ENCODE measurements at places on chromosomes 7 and 10. TPM values are rescaled to one million over a fixed set of nuclear protein-coding genes. Genes with fewer than 3 reads are reported as not detected.

DNA sequence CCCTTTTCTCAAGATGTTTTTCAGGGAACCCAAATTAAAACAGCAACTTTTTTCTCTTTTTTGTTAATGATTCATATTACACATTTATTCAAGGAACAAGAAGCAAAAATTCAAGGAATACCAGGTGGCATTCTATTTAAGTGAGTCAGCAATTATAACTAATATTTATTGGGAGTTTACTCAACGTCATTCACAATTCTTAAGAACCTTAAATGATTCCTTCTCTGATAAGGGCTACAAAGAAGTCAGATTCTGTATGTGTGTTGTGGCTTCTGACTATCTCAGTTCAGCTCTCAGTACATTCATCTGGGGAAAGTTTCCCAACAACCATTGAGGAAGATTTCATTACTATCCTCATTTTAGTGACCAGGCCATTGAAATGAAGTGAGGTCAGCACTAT, 470.7 kb upstream of the AKR1E2 start:
- no peak for DNase-seq

- DNase-seq: peak; percentile 79
Measured at GRCh38 chr7:155858521-155859061, 46.3 kb upstream of the SHH start.

DNA sequence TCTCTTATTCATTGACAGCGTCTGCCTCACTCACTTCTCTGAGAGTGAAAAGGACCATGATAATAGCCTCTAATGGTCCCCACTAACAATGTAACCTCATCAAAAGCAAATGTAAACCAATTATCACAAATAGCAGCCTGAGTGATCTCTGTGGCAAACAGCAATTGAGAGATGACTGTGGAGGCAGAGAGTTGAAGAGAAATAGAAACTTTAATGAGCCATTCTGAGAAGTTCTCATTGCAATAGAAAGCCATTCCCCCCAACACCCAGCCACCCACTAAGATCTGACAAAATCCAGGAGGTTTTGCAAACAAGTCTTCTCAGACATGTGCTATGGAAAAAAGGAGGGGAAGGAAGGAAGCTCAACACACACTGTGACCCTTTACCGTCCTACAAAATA, 44.2 kb upstream of the RNF148 start:
- no peak for DNase-seq

DNA sequence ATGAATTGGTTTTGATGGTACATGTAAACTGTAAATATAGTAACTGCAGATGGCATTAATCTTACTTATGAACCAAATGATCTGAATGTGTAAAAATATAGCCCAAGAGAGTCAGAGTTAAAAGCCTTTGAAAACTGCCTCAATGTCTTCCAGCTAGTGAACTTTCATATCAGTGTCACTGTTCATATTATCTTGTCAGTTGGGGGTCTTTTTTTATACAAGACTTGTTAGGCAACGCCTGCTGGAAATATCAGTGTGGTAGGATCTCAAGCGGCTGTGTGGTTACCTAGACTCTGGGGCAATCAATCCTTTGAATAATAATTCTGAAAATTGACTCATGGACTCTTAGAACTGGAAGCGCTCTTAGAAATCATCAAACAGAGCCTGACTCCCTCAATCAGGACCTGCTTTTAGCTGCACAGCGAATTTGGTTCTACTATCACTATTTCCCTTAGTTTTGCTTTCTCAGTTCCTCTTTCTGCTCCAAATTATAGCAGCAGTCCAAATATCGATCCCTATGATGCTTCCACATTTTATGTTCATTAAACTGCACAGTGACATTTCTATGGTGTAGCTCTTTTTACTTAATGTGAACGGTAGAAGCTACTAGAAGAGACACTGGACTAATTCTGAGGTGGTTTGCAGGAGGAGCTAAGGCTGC, 100.1 kb upstream of the COL1A2 start:
- DNase-seq: no peak

DNA sequence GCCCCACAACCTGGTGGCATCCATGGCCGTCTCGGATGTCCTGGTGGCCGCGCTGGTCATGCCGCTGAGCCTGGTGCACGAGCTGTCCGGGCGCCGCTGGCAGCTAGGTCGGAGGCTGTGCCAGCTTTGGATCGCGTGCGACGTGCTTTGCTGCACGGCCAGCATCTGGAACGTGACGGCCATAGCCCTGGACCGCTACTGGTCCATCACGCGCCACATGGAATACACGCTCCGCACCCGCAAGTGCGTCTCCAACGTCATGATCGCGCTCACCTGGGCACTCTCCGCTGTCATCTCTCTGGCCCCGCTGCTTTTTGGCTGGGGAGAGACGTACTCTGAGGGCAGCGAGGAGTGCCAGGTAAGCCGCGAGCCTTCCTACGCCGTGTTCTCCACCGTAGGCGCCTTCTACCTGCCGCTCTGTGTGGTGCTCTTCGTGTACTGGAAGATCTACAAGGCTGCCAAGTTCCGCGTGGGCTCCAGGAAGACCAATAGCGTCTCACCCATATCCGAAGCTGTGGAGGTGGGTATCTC, 1.1 kb downstream of the HTR5A start:
- DNase-seq: no peak

GRCh38 chr7:106166651-106167342, 54.7 kb upstream of the SYPL1 start:
- peak; percentile 78 for DNase-seq

DNA sequence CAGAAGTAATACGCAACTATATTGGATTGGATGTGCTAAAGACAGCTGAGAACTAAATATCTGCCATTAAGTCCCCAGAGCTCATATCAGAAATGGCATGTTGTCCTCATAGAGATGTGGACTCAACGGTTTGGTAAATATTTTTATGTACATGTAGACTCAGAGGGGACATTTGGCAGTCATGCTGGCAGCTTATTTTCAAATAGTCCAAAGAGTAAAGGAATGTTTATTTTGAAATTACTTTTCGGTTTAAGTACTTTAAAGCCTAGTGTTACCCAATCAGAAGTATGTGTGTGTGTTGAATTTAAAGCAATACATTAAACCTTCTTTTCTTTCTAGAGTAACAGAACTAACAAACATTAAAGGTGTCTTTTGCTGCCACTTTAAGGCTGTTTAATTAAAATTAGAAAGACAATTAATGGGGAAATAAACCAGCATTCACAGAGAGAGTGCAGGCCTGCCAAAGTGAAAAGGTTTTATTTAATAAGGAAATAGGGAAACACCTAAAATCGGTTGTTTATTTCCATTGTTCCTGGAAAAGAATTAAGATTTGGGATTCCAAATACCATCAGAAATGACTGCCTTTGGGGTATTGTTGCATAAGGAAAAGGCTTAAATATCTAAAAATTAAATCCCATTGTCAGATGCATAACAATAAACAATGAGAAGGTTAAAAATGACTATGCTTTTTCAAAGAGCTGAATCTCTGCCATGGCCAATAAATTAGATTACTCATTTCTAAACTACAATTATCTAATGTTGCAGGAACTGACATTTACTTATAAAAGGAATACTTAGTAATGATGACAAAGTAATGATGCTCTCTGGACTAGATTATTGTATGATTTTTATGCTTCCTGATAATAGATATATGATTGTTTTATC, 113.4 kb upstream of the AHR start:
- peak; percentile 71 for DNase-seq

GRCh38 chr10:117936141-117936540, 110.6 kb downstream of the RAB11FIP2 start:
- DNase-seq: no peak

DNA sequence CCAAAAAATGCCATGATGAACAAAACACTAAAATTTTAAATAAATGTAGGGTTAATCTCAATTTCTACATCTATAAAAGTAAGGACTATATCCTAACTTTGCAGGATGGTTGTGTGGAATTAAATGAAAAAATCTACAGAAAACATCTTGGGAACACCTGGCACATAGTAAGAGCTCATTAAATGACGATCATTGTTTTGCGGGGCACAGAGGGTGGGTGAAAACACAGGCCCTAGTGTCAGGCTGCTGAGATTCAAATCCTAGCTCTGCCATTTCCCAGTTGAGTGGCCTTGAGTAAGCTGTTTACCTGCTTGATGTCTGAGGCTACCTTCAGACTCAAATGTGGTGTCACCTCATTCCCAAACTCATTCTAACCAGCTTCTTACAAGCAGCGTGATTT, 35.6 kb downstream of the BTBD16 start:
- DNase-seq: no peak

DNA sequence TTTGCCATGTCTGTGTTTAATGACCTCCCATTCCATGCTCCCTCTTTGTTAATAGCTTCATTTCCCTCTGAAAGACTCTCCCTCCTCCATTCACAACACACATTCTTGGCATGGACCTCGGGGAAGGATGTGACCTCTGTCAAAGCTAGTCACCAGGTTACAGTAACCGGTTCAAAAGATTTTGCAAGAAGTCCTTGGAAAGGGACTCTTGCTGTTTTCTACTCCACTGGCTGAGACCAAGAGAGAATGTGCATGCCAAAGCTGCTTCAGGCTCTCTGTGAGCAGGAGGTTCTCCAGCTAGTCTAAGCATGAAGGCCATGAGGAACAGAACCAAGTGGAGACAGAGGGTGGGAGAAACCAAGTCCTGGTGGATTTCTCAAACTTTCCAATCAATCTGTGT, 732.6 kb downstream of the CCSER2 start:
- DNase-seq: no peak

- no peak for DNase-seq
Measured at GRCh38 chr7:157431173-157431950, 94.6 kb downstream of the DNAJB6 start.

DNA sequence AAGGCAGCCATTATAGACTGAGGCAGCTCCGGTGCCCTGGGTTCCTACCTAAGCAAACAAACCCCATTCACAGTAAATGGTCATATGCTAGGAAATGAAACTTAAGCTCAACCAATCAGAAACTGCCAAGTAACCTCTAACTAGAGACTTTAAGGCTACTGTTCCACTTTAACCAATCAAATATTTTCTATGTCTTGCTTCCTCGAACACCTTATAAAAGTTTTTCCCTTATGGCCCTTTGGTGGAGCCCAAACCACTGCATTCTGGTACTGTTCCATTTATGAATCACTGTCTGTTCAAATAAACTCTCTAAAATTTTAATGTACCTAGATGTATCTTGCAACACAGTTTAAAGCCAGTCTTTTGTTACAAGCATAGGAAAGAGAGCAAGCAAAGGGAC, 361.1 kb downstream of the HGF start:
- DNase-seq: no peak

GRCh38 chr7:103857435-103857834, 132.0 kb downstream of the RELN start:
- DNase-seq: no peak

GRCh38 chr10:122648599-122649428, 50.8 kb downstream of the C10orf120 start:
- DNase-seq: peak; percentile 27

DNA sequence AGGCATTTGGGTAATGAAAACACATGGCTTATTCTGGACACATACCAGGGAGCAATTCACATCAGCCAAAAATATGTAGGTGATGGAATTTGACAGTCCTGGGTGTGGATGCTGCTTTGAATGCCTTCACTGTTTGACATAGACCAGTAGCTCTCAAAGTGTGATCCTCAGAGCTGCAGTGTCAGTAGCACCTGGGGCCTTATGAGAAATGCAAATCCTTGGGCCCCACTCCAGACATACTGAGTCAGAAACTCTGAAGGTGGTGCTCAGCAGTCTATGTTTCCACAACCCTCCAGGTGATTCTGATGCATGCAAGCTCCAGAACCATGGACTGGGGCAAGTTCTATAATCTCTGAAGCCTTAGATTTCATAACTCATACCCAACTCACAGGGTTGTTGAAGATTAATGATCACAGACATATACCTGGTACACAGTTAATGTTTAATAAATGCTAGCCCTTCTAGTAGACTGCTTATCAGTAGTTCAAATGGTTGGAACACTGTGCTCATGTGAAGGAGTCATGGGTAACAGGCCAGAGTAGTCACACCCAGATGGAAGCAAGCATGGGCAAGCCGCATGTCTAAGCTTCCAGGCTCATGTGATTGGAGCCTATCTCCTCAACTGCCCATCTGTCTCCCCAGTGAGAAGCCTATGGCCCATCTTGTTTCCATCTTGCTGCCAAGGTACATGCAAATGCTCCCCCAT, 715.7 kb downstream of the GRID1 start:
- DNase-seq: no peak

- peak; percentile 24 for DNase-seq
Measured at GRCh38 chr7:1474736-1475135, 15.5 kb upstream of the MICALL2 start.

- no peak for DNase-seq
Measured at GRCh38 chr7:6546498-6547251, 4.6 kb downstream of the GRID2IP start.

- DNase-seq: no peak
Measured at GRCh38 chr10:34523017-34523767, 291.9 kb downstream of the PARD3 start.

The SOSTDC1 gene
- not detected for total RNA-seq

The VSTM2A gene
- not detected for total RNA-seq

The BMPER gene
- 0.55 TPM for total RNA-seq

The MINPP1 gene
- 42.9 TPM for total RNA-seq

The DIP2C gene
- total RNA-seq: 10.0 TPM

The SLC39A12 gene
- total RNA-seq: not detected

The ITIH5 gene
- total RNA-seq: 0.09 TPM

The NPY gene
- total RNA-seq: not detected

All from A172 (cell line).